Activated T-helper 1 cell treated with anti-CD3 and anti-CD28 coated beads, Interleukin-2, amount 50 U/mL, for 16 hours (primary cell): ENCODE measurements at places on chromosomes 3 and 15.

- DNase-seq: no peak
These were observed 53.2 kb downstream of the CHST2 start for GRCh38 chr3:143172795-143173145.

GRCh38 chr3:132232231-132232792 lies 84.9 kb upstream of the ACP3 start:
- DNase-seq: no peak

- DNase-seq: no peak
These were observed 75.5 kb downstream of the ADAMTS9 start for GRCh38 chr3:64612082-64612860.

- DNase-seq: no peak
These were observed 16.4 kb downstream of the MYL3 start for GRCh38 chr3:46846624-46847542.

GRCh38 chr15:71962537-71962936 lies 152.2 kb downstream of the NR2E3 start:
- no peak for DNase-seq

DNA sequence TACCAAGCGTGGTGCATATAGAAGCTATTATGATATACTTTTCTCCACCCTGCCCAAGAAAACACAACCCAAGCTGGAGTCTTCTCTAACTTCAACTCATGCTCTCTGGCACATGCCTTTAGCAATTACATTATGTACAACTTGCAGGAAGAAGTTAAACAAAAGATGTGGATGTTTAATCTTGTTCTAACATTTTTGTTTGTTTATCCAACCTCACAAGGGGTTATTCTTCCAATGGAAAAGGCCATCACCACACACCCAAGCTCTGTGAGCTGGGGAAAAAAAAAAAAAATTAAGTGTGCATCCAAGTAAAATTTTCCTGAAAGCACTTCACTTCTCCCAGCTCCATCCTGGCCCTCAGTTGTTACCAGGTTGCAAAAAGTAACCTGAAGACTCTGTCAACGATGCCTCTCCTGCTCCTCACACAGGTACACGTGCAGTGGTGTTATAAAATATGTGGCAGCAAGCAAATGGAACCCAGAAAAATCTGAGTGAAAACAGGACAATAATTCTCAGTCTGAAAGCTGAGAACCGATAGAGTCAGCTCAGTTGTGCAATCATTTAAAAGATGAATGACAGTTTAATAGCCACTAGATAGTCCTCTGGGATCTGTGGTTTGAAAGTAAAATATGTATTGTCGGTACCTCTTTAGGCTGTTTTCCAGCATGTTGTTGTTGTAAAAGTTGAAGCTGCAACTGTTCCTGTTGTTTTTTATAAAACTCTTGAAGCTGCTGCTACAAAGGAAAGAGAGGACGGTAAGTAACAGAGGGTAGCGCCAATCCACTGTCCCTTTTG lies 531.4 kb downstream of the FOXP1 start:
- DNase-seq: no peak

DNA sequence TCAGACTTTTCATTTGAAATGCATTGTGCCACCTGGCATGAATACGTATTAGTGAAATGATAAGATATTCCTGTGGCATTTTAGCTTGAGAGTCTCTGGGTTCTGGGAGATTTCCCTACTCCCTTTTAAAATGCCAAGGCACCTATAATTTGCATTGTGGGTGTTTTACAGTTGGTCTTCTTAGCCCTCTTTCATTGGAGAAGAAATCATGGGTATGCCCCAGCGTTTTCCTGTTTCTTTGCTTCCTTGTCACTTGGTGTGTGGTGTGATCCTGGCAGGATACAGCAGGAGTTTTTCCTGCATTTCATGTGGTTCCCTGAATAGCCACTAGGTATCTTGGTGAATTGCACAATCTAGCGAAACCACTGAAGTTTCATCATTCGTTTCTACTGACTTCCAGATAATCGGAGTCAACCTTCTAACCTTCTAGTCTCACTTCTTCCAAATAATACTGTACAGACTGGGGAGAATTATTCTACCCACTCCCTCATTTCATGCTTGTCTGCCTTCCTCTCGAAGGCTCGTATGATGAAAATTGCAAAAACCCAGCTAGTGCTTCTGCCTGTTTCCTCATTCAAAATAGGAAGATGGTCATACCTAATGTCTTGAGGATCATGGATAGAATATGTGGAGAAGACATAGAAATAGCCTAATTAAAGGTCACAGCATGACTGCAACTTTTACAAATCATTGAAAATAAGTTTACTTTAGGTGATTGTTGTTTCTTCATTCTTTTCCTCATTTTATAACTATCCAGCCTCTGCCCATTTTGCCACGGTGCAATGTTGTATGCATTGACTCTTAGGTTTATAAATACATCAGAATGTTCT lies 2.6 kb downstream of the BHLHE40 start:
- DNase-seq: no peak

DNA sequence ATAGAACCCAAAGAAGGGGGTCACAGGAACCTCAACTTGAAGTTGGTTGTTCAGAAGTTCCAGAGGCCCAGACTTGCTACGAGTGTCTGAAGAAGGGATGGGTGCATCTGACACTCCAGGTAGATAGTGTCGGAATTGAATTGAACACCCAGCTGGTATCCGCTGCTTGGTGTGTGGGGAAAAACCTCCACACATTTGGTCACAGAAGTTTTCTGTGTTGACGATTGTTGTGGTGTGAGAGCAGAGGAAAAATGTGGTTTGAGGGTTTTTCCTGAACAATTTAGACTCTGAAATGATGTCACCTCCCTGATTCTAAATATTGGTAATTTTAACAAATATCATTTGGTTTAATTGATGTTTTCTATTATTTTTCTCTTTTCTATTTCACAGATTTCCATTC lies 218.8 kb upstream of the CTNNB1 start:
- no peak for DNase-seq

- DNase-seq: no peak
These were observed 30.3 kb upstream of the SKOR1 start for GRCh38 chr15:67794832-67795574.

DNA sequence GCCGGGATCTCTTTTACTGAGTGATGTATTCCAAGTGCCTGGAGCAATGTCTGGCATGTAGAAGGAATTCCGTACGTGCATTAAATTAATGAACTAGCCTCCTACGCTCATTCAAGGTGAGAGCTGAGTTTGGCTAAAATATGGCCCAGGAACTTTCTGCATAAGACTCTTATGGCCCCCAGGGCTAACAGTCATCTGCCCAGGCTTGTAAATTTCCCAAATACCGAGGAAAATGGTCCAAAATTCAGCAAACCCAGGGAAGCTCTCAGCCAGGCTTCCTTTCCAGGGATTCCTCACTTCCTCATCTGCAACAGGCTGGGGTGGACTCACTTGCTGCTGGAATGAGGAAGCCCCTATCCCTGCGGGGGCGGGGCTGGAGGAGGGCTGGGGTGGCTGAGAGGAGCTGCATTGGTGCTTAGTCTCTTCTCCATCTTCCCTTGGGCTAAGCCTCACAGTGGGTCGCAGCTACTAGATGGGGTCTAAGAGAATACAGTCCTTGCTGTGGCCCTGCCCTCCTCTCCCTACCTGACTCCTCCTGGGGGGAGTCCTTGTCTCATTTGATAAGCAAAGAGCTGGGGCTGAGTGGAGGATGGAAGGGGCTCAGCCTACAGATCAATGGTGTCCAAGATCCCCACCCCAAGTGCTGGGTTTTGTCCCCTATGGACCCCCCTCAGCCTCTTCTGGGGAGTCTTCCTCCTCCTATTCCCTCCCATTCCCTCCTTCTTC lies 28.5 kb upstream of the APOD start:
- no peak for DNase-seq

DNA sequence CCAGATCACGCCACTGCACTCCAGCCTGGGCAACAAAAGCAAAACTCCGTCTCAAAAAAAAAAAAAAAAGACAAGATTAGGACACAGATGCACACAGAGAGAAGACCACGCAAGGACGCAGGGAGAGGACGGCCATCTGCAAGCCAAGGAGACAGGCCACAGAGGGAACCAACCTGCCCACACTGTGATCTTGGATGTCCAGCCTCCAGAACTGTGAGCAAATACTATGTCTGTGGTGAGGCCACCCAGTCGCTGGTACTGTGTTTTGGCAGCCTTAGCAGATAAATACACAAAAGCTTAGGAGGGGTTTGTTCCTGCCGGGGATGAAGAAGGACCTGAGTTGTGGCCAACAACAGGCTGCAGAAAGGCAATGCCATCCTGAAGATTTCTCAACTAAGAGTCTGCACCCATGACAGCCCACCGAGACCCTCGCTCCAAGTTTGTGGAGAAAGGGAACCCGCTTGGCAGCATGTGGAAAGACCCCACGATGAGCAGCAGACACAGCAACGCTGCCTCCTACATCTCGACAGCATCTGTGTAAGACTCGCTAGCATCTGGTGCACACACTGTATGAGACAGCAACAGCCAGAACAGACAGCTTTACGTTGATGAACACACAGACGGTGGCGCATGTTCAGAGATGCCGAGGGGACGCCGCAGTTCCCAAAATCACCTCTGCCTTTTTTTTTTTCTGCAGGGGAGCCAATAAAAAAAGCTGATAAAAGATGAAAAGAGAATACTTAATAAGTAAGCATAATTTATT lies 13.7 kb downstream of the CYFIP1 start:
- no peak for DNase-seq

GRCh38 chr3:151394611-151395010 lies 10.1 kb upstream of the P2RY12 start:
- DNase-seq: no peak

- no peak for DNase-seq
These were observed 141.5 kb upstream of the PLXND1 start for GRCh38 chr3:129747992-129748391.

DNA sequence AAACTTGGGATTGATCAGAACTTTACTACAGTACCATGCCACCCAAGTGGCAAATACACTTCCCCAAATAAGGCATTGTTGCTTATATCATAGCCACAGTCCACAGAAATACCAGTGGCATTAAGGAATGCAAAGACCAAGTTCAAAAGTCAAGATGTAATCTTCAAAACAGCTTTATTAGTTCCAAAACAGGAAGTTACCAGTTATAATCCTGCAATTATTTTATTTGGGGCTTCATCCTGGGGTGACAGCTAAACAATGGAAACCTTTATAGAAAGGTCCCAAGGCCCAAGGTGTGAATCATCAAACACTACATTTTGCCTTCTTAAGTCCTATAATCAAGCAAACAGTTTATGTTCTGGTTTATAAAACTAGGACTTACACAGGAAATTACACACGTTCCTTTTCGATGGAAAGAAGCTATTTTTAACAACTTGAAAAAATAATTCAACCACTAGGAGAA lies 30.3 kb upstream of the RNF7 start:
- DNase-seq: no peak

- no peak for DNase-seq
These were observed 37.2 kb downstream of the SLC6A6 start for GRCh38 chr3:14439501-14440167.

DNA sequence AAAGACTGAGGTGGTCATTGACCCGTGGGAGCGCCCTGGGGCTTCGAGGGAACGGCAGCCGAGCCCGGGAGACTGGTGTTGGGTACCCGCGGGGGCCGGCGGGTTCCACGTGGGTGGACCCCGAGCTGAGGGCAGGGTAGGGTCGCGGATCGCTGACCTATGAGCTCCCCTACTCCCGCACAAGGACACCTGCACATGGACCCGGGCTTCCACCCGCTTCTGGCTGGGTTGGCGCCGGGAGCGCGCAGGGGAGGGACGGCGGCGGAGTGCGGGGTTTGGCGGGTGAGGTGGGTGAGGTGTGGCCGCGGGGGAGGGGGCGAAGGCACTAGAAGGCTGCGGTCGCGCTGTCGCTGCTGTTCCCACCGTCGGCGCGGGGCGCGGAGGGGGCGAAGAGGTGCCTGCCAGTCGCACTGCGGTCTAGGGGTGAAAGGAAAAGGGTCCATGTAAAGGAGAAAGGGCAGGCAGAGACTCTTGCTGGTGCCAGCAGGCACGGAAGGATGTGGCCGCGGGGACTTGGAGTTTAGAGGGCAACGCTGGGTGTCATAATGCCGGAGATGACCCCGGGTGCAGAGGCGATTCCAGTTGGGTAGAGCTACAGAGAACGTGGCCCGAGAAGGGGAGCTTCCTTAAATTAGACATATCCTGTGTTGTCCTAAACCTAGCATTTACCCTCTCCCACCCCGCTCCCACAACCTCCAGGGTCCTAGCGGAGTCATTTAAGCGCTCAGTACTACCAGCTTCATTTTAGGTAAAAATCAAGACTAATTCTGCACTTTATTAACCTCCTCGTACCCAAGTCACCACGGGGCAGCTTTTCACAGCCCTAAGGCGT lies 245.9 kb upstream of the TOPAZ1 start:
- no peak for DNase-seq

DNA sequence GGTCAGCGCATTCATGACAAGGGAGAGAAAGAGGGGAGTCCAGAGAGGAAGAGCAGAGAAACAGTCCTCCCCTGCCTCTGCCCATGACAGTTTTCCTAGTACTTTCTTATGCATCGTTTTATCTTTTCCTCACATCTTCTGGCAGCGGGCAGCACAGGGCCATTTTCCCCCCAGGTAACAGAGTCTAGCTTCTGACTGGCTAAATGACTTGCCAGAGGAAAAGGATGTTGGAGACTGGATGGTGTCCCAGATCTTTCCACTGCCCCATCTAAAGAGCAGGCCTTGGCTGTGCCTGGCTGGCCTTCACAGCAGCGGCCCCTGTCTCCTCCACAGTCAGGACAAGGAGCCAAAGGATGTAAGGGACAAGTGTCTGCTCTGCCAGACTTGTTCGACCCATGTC lies 59.3 kb downstream of the CTDSPL start:
- no peak for DNase-seq

- no peak for DNase-seq
These were observed 34.8 kb upstream of the FAM174B start for GRCh38 chr15:92690395-92690794.

DNA sequence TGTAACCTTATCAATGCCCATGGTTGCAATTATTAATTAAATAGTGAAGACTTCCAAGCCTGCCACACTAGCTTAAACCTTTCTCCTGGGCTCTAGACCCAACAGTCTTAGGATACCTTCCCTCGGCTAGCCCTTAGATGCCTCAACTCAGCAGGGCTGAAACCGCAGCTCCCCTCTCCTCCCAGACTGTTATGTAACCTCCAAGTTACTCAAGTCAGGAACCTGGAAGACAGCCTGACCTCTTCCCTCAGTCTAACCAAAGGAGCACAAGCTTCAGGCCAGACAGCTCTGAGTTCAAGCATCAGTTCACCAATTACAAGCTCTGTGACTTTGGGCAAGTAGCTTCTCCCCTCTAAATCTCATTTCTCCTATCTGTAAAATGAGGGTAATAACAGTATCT lies 70.5 kb upstream of the HACD2 start:
- DNase-seq: no peak

DNA sequence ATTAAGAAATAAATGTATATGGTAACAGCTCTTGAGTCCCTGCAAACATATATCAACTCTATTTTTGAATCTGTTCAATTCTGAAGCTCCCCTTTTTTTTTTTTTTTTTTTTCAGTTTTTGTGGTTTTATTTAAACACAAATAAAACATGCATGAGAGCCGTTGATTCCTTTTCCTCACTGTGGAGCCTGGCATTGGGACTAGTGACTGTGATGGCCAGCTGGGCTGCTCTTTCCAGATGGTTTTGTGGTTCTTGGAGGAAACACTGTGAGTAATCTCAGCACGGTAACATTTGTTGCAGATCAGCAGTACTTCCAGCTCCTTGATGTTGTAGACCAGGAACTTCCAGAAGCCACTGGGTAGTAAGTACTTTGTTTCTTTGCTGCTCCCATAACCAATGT lies 15.9 kb downstream of the EMC7 start:
- DNase-seq: no peak
